ENCODE measurements at places on chromosomes 16 and 17.

DNA sequence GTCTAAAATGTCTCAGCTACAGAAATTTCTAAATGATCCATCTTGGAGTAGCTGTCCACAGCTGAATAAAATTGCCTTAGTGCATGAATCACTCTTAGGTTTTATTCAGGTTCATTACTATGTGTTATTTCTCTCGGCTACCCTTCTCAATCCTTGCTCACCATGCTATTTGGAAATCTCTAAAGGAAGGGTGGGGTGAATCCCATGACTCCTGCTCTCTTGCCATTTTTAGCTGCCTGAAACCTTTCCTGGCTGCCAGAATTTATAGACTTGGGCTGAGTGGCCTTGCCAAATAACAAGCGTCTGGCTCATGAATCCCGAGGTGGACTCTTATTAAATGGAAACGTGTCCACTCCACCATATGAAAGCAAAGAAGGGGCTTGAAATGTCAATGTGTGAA, 936.1 kb upstream of the SOX9 start:
- DNase-seq: no peak

GRCh38 chr17:60554377-60554788, 28.3 kb upstream of the APPBP2 start:
- no peak for DNase-seq

- DNase-seq: no peak
Observed at GRCh38 chr16:20740007-20740883, 1.4 kb downstream of the THUMPD1 start.

DNA sequence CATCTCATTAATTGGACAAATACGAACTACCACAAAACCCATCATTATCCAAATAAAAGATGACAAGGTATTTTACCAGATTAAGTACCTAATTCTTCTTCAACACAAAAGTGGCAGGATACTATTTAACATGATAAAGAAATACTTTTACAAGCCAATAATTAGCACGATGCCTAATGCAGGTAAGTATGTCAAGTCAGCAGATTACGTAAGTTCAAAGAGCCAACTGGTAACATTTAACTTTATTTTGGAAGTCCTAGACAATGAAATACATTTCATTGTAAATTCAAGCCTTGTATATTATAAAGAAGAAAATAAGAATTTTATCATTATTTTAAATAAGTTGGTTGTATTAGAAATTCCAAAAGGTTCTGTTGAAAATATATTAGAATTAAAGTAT, 535.3 kb upstream of the SOX9 start:
- no peak for DNase-seq

GRCh38 chr17:17497065-17497844, 1.1 kb upstream of the RASD1 start:
- DNase-seq: no peak

DNA sequence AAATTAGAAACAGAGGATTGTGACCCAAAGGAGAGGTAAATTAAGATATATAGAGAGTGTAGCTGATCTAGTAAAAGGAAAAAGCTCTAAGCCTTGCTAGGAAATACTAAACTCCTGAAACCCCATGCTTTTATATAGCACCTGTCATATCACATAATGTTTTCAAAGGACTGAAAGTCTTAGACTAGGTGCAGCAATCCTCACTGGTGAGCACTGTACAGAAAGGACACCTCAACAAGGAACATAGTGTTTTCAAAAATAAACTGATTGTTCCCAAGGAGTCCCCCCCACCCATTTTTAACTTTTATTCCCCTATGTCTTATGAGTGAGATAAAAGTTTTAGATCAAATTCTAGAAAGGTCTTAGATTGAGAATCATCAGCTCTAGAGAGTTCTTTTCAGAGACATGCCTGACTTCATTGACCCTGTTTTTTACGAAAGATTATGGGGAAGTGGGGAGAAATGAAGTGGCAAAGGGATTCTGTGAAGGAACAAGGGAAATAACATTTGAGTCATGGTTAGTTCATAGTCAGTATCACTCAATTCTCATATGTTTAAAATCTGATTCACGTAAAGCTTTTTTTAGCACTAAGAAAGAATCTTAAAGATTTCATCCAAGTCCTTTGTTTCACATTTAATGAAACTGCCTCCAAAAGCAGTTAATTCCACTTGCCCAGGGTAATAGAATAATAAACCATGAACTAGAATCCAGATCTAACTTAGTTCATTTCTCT, 166.4 kb downstream of the CYB561 start:
- DNase-seq: no peak

DNA sequence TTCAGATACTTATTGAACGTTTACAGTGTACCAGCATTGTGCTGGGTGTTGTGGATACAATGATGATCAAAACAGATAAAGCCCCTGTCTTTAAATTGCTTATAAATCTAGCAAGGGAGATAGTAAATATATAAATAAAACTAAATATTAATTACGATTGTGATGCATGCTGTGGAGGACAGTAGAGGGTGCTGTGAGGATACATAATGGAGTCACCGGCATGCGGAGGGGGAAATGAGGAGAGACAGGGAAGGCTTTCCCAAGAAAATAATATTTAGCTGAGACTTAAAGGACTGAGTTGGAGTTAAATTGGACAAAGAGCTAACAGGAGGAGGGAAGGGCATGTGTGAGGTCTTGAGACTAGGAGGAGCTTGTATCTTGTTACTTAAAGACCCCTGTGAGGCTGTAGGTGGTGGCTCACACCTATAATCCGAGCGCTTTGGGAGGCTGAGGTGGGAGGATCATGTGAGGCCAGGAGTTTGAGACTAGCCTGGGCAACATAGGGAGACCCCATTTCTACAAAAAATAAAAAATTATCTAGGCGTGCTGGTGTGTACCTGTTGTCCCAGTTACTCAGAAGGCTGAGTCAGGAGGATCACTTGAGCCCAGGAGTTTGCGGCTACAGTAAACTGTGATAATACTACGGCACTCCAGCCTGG, 2.4 kb downstream of the DHRS7B start:
- no peak for DNase-seq

GRCh38 chr16:53434377-53435065, at the start of gene RBL2:
Gene RBL2 (plus strand): TSS chr16:53434471. CDS start chr16:53434557, 86 bp downstream.
- DNase-seq: peak; percentile 87

DNA sequence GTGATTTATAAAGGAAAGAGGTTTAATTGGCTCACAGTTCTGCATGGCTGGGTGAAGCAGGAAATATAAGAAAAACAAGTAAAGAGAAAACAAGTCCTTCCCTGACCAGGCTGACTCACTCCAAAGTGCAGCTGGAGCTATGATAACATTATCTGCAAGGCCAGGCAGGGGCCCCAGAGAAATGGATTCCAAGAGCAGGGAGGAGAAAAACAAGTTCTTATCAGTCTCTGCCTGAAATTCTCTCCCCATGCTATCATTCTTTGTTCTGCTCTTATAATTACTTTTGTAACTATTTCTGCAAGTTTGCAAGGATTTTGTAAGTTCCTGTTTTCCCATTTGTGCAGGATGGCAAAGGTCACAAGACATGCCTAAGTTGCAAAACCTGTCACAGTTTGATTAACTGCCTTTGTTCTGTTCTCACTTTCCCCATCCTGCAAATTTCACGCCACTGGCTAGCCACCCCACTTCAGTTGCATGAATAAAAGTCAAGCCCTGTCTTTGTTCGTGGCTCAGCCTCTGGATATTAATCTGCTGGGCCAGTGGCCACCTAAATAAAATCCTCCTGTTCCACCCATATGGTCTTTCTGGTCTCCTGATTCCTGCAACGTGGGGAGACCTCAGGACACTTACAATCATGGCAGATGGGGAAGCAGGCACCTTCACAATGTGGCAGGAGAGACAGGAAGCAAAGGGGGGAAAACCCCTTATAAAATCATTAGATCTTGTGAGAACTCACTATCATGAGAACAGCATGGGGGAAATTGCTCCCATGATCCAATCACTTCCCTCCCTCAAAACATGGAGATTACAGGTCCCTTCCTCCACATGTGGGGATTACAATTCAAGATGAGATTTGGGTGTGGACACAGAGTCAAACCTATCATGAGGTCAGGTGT, 13.1 kb downstream of the ABCA9 start:
- no peak for DNase-seq

- no peak for DNase-seq
Observed at GRCh38 chr17:60321336-60322055, 70.4 kb downstream of the USP32 start.

GRCh38 chr16:2160915-2161551, 5.5 kb downstream of the TRAF7 start:
- DNase-seq: no peak

DNA sequence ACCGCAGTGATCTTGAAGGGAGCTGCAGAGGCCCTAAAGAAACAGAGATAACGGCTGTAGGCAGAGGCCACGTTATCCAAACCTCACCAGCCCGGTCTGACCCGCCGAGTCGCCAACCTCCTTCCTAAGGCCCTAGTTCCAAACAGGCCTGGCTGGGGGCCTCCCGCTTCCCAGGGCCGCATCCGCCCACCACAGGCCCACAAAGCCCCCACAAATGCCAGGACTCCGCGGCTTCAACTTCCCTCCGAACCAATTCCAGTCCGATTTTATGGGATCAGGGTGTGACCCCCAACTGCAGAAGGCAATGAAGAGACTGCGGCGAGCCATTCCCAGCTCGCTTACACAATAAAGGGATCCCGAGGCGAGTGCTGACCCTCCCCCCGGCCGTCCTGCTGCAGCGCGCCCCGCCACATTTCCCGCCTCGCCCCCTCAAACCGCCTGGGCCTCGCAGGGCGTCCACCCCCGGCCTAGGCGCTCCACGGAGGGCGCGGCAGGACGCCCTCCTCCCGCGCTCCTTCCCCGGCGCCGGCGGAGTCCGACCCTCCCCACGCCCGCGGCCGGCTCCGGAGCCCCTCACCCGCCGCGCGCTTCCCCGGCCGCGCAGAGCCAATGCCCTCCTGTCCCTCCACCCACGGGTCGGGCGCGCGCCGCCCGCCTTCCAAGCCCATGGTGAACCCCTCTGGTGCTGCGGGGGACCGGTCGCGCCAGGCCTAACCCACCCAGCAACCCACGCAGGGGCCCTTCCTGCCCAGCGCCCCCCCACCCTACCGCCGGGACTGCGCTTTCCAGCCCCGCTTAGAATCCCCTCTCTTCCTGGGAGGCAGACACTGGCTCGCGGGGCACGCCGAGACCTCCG, 926 bp downstream of the MYH10 start:
- peak; percentile 67 for DNase-seq

DNA sequence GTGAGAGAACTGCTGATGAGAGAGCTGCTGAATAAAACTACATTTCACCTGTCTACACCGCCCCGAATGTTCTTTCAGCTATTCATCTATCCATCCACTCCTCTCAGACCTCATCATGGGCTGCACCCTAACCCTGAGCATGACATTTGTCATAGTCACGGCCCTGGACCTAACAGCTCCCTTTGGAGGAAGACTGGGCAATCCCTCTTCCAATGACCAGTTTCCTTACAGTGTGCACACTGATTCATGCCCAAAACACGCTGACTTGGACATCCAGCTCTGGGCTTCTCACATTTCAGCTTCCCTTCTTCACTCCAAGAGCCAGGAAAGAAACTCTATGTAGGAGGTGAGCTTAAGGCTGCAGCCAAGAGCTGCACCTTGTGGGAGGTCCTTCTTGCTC, 41.8 kb upstream of the ARL4D start:
- no peak for DNase-seq

DNA sequence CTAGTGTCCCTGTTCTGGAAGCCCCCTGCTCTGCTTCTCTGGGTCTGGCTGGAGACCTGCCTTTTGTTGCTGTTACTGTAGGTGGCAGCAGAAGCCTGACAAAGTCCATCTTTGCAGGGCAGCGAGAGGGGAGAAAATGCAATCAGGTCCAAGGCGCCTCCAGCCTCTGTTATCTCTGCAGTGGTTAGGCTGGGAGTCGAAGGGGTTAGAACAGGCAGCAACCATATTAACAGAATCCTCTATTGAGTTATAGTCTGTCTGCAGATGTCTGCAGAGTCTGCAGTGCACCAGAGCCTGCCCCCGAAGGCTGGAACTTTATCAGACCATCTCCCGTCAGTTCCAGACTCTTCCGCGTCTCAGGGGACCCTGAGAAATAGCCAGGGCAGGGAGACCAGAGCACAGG, 404.9 kb upstream of the EEF2KMT start:
- DNase-seq: peak; percentile 82

DNA sequence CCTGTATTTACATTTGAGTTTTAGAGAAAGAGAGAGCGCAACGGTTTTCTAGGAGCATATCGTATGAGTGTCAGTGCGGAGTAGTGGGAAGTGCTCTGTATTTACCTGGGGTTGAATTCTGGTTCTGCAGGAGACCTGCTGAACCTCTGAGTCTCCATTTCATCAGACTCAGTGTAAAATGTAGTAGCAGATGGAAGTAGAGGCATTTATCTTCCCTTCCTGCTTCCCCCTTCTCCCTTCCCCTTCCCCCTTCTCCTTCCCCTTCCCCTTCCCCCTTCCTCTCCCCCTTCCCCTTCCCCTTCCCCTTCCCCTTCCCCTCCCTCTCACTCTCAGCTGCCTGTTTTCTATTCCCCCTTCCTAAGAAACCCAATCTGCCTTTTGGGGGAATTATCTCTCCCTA, 426.9 kb downstream of the NPIPA7 start:
- DNase-seq: no peak

GRCh38 chr16:6852643-6853225, 479.9 kb upstream of the RBFOX1 start:
- no peak for DNase-seq

- no peak for DNase-seq
Observed at GRCh38 chr17:58318065-58318481, 10.5 kb downstream of the TSPOAP1 start.

GRCh38 chr17:1705004-1705403, 5.2 kb downstream of the TLCD2 start:
- DNase-seq: no peak

DNA sequence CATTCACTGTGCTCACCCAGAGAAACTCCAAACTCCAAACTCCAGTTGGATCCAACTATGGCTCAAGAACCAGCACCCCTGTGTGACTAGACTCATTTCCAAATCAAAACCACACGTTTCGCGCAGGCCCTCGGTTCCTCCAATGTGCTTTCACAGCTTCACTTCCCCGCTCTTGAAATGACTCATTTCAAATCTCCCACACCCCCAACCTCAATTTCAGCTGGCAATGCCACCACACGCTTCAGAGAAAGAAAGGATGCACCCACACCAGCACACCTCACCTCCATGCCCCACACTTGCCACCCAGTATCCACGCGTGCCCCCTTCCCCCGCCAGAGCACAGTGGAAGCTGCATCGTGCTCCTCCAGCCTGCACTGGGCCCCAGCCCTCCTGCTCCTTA, 9.0 kb downstream of the TMEM92 start:
- DNase-seq: no peak

GRCh38 chr17:65552214-65552613, 9.2 kb downstream of the AXIN2 start:
- no peak for DNase-seq

DNA sequence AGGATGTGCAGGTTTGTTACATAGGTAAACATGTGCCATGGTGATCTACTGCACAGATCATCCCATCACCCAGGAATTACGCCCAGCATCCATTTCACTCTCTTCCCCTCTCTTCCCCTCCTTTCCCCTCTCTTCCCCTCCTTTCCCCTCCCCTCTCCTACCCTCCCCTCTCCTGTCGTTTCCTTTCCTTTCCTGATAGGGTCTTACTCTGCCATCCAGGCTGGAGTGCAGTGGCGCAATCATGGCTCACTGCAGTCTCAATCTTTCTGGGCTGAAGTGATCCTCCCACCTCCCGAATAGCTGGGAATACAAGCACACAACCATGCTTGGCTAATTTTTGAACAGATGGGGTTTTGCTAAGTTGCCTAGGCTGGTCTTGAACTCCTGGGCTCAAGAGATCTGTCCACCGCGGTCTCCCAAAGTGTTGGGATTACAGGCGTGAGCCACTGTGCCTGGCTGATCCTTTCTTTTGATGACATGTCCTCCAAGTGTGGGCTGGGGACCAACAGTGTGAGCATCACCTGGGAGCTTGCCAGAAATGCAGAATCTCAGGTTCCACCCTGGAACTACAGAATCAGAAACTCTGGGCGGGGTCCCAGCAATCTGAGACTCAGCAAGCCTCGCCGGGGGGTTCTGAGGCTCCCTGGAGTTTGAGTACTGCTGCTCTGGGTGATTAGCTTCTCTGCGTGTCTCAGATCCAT, 10.8 kb downstream of the ATP2C2 start:
- DNase-seq: no peak
